ENCODE measurements at places on chromosomes 16 and 17.

DNA sequence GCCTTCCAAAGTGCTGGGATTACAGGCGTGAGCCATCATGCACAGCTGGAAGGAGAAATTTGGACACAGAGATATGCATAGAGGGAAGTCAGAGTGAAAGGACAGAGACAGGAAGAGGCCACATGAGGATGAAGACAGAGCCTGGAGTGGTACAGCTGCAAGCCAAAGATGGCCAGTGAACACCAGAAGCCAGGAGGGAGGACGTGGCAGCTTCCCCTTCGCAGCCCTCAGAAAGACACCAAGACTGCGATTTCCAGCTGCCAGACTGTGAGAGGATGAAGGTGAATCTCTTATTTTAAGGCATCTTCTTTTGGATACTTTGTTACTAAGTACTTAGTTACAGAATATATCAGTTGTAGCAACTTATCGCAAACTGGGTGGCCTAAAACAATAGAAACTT, 60.5 kb upstream of the PLCG2 start:
- no peak for DNase-seq

GRCh38 chr16:59305850-59306249, 571.7 kb upstream of the GOT2 start:
- DNase-seq: no peak

- DNase-seq: no peak
Measured at GRCh38 chr17:30476726-30477082, 504 bp upstream of the GOSR1 start.

- DNase-seq: no peak
Measured at GRCh38 chr17:80389011-80389995, 25.7 kb upstream of the ENDOV start.

- DNase-seq: no peak
Measured at GRCh38 chr17:17989618-17990017, 17.0 kb downstream of the DRC3 start.
